ENCODE measurements at places on chromosomes 3 and 15.

GRCh38 chr15:64693134-64693533 is 82.3 kb downstream of the RBPMS2 start:
- DNase-seq: no peak

GRCh38 chr3:16671690-16672089 is 66.5 kb upstream of the DAZL start:
- no peak for DNase-seq

DNA sequence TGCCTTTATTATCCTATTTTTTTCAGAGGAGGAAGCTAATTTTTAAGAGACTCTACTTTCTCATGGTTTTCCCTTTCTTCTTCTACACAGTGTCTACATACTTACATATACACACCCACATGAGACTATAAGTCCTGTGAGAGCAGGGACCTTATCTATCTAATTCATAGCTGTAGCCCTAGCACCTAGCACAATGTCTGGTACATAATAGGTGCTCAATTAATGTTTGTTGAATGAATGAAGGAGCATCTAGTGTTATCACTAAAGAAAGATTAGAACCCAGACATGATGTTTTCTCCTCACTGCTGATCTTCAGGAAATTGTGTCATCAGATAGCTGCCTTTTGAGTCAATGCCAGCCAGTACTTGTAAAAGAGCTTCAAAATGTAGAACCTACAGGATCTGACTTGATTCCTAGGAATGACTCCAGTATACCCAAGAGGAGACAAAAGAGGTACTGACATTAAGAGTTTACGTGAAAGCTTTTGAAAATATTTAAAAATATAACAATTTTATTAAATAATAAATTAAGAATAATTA is 2.5 kb downstream of the SCG5 start:
- DNase-seq: no peak

GRCh38 chr15:83288381-83288801 is 3.9 kb upstream of the BNC1 start:
- no peak for DNase-seq

GRCh38 chr3:157103280-157103679 is 56.7 kb downstream of the CCNL1 start:
- DNase-seq: no peak

GRCh38 chr3:133476971-133477375 is 77.1 kb downstream of the BFSP2 start:
- DNase-seq: no peak

GRCh38 chr3:104132566-104133403 is 1233.9 kb upstream of the ALCAM start:
- no peak for DNase-seq

DNA sequence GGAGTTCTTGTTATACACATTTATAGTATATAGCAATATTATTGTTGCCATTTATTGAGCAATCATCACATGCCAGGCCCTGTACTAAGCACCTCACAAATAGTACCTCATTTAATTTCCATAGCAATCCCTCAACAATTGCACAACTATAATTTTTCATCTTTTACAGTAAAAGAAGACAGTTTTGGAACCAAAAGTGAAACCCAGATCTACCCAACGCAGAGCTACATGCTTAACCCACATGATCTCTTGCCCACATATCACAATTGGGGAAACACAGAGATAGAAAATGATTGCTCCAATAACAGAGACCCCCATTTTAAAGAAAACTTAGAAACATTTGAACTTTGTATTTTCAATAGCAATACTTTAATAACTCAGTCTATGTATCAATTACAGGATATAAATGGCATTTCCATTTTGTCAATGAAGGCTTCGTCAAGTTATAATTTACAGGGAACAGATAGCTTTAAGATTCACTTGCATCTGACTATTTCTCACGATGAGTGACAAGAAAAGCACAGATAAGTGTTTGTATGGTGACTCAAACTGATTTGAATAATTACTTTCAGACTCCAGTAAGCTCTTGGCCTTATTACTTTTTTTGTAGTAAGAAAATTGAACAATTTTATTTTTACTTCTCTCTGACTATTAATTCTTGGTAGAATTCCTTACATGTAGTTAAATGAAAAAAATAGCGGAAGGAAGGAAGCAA is 38.7 kb upstream of the CCDC50 start:
- no peak for DNase-seq

- DNase-seq: no peak
Measured at GRCh38 chr3:158465074-158465473, 105.9 kb upstream of the MLF1 start.

DNA sequence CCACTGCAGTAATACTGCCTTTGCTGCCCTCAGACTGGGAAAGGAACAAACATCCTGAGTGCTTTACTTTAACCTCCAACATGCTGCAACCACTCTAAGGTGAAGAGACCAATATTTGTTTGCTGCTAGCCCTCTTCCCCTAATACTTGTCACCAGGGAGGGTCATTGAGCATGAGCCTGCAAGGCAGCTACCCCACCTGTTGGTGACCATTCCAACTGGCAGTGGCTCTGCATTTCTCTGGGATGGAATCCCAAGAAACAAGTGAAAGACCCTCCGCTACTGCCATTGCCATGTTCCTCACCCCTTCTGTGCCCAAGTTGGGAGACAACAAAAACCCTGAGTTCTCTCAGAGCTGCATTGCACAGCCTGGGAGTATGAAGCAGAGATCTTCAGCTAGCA is 462.7 kb downstream of the ZBBX start:
- DNase-seq: no peak

- DNase-seq: no peak
Measured at GRCh38 chr15:87669846-87670245, 586.7 kb downstream of the NTRK3 start.

DNA sequence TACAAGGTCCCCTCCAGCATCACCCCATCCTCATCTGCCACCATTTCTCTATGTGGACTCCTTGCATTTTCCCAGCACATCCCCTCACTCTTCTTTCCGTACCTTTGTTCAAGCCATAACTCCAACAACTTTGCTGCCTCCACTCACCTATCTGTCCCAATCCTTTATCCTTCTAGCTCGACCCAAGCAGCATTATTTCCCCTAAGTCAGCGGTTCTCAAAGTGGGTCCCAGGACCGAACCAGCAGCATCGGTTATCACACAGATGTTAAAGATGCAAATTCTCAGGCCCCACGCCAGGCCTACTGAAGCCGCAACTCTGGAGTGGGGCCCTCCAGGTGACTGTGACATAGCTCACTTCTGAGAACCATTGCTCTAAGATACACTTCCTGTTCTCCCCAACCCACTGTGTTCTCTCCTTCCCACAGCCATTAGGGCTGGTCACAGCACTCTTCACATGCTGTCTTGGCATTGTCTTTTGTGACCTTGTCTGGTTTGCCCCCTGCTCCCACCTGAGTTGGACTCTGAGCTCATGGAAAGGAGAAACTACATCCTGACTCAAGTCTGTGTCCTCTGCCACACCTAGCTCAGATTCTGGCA is 56.2 kb downstream of the AAGAB start:
- no peak for DNase-seq

GRCh38 chr15:59866642-59867041 is 137.5 kb upstream of the FOXB1 start:
- DNase-seq: no peak

- no peak for DNase-seq
Measured at GRCh38 chr3:129031476-129032215, 28.9 kb upstream of the GP9 start.

DNA sequence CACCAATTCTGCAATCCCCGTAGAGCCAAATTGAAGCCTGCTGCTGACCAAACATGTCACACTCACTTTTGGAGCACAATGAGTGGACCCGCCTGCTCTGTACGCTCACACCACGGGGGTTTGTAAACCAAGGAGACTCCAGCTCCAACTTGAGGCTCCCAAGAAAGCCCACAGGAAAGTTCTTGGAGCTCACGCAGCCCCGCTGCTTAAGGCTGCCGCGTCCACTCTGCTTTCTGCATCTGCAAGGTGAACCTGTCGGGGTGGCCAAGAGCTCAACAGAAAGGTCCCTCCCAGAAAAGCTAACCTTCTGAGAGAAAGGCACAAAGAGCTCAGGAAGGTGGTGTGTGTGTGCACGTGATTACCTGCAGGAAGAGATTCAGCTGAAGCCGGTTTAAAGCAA is 94.9 kb downstream of the PCSK6 start:
- DNase-seq: no peak

DNA sequence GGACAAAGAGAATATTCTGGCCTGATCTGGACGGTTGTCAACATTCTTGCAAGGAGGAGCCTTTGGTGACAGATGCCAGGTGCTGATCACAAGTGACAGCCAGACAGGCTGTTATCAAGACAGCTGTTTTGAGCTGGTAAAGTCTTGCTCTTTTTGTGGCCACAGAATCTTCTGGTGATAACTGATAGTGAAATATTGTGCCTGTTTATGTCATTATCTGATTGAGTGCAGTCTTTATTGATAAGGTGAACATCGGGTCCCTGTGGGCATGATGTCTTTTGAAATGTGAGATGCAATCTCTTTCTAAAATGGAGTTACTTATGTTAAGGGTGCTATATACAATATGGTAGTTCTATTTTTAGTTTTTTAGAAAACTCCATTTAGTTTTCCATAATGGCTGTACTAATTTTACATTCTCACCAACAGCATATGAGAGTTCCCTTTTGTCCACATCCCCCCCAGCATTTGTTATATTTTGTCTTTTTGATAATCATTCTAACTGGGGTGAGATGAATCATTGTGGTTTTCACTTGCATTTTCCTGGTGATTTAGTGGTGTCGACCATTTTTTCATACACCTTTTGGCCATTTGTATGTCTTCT is 10.7 kb downstream of the CEP63 start:
- no peak for DNase-seq

GRCh38 chr15:74519311-74519710 is 21.7 kb upstream of the ARID3B start:
- no peak for DNase-seq
